ENCODE measurements at places on chromosomes 4 and X.

GRCh38 chrX:146278381-146278780, 460.8 kb downstream of the SLITRK2 start:
- no peak for DNase-seq

- DNase-seq, result no peak
These were observed 348.6 kb downstream of the BCOR start for GRCh38 chrX:39749135-39749534.

DNA sequence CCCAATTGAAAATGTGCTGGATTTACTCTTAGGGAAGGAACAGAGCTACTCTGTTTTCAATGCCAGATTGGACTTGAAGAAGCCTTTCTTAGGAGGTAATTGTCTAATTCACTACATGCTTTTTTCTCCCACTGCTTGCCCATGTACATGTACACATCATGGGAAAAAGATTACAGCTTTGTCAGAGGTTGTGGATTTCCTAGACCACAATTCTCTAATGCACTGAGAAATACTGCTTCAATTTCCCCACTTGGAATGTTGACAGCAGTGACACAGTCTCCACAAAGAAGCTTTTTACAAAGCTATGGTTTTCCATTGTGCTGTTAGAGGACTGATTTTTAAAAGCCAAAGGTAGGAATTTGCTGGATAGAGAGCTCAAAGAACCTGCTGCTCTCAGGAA, 19.5 kb downstream of the ZAR1 start:
- no peak for DNase-seq

DNA sequence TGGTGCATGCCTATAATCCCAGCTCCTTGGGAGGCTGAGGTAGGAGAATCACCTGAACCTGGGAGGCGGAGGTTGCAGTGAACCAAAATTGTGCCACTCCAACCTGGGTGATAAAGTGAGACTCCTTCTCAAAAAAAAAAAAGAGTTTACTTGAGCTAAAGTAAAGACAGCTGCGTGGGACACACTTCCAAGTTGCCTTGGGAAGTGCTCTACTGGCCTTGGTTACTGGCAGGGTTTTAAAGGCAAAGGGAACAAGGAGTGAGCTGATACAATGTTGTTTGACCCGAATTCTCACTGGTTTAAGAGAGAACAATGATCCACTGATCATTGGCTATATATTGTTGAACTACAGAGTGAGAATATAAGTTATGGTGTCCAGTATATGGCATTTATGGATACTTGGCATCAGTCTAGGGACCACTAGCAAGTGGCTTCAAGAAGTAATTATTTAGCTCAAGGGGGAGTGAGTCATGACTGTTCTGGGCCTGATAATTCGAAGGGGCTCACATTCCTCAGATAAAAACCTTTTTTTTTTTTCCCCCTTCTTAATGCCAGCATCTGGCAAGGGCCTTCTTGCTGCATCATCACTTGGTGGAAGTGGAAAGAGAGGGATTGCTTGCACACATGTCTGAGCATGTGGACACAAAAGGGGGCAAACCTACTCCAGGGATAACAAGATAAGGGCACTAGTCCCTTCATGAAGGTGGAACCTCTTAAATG, 32.3 kb downstream of the GRK4 start:
- DNase-seq, result no peak

- DNase-seq, result peak; percentile 96
These were observed 405 bp upstream of the PPP1R3F start for GRCh38 chrX:49269010-49269766.

DNA sequence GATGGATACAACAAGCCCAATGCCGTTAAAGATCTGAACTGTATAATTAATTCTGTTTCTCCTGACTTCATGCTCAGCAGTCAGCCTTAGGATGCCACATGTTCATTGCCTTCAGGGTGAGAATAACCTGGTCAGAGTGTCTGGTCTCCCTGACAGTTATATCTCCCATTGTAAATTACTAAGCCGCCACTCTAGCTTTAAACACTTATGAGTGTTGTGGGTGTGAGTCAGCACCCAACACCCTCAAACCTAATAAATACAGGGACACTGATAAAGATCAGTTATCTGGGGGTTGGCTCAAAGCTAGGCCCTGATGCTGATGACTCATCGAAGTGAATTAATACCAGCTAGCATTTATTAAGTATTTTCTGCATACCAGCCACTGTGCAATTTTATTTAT, 64.9 kb upstream of the DYNLT3 start:
- DNase-seq, result no peak

GRCh38 chr4:60117726-60118323, 1082.3 kb upstream of the ADGRL3 start:
- DNase-seq, result no peak

DNA sequence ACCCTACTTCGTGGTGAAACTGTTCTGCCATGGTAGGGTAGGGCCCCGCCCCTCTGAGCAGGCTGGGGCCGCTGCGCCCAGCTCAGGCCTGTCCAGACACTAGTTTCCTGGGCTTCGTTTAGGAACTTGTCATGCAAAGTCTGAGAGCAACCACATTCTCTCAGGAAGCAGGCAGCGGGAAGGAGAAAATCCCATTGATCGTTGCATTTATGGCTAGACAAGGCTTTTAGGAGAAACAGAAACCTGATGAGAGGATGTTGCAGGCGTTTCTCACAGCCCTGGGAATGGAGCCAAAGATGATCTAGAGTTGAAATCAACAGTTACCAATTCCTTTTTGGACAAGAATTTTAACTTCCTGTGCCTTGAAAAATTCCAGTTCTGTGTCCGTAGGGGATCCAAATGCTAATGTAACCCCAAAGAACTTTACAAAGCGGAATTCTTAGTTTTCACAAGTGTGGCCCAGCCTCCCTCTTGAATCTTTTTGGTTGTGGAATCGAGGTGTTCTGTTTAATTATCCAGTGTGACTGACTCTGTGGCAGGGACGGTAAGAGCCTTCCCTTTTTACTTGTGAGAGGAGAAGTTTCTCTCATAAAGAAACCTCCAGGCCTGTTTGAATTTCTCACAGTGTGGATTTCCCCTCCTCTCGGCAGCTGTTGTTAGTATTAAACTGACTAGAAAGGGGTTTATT, 4.5 kb upstream of the CXCL9 start:
- DNase-seq, result no peak

DNA sequence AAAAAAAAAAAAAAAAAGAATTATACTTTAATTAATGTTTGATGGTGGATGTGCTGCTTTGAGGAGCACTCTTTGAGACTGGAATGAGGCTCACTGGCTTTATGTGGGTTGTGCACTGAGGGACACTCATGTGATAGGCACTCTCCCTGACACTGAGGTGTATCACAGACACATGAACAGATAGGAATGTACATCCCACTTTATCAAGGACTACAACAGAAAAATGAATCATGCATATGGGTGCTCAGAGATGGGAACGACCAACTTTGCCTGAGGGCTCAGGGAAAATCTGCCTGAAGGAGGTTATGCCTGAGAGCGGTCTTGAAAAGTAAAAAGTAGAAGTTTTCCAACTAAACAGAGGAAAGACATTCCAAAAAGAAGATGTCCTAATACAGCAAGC, 97.7 kb upstream of the RBPJ start:
- DNase-seq, result no peak

- DNase-seq, result no peak
These were observed 7.8 kb downstream of the ARAF start for GRCh38 chrX:47568656-47569295.

DNA sequence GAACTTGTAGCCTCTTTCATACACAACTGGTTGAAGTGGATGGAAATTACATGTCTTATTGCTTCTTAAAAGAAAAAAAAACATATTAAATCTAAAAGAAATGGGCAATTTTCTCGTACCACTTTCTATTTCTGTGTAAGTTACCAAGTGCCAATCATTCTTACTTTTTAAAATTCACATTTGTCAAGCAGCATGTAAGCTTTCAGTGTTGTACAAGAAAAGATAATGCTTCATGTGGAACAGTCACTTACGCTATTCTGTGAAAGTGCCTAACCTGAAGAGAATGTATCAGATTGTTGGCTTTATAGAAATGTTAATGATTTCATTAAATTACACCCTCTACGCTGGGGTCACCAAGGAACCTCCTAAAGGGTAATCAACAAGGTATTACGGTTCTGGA, 4.4 kb upstream of the DCTD start:
- DNase-seq, result no peak

DNA sequence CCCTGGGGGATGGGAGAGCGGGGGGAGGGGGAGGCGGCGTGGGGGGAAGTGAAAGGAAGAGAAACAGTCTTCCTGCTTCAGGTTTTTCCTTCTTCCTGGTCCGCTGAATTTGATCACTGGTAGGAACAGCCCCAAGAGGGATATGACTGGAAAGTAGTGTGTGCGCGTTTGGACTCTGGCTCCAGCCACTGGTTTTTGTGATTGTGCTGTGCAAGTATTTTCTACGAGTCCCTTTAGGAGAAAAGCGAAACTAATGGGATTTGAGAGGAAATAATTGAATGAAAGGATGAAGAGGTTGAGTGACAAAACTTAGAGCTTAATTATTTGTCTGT, 836 bp downstream of the PRRG1 start:
- no peak for DNase-seq

DNA sequence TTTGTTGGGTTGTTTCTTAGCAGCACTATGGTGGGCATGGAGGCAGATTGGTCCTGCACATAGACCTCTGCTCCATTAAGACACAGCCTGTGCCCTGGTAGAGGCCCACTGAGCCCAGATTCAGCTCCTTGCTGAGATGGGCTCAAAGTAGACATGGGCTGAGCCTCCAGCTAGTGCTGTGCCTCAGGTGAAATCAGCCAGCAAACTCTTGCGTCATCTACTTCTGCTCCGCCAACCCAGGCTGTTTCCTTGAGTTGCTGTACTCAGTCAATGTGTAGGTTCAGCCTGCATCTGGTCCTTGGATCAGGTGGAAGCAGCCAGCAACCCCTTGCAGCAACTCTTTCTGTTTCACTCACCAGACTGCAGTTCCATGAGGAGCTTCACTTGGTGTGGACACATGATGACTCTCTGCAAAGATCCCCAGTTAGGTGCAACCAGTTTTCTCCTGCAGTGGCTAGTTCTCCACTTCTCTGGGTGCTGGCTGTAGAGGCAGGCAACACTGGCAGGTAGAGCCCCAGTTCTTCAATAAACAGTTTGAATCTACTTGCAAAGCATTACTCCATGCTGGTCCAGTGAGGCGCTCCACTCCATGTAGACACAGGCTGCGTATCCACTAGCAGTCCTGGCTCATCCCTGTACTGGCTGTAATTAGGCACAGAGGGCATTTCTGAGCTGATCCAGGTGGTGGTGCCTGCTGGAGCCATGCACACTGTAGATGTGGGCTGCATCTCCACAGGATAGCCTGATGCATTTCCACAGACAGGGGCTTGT, 199.0 kb upstream of the MAMLD1 start:
- no peak for DNase-seq

DNA sequence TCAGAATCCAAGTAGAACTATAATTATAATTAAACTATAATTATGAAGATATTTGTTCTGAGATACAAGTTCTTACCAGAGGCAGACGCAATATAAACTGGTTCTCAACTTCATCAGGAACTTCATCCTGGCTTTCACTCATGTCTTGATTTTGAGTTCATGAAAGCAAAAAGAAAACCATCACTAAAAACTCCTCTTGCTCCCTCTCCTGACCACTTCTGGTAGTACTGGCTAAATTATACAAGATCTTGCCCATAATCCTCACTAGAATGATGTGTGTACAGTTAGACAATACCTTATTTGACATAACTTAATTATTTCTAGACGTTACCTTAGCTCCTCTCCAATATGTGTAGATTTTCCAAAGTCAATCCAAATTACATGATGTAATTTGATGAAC, 3.7 kb downstream of the TAF7L start:
- DNase-seq, result no peak

DNA sequence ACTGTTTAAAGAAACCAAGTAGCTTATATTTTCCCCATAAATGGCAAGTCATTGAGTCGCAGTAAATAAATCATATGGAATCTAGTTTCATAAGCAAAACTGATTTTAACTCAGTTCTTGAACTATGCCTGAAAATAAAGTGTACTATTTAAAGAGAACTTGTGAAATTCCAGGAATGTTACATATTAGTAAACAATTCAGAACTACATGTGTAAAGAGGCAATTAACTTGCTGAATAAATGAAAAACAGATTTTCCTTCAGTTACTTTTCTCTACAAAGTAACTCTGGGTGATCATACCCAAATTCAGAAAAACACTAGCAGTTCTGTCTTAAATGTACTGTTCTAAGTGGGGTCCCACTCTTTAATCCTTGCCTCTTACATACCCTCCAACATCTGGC, 236.1 kb upstream of the EDNRA start:
- no peak for DNase-seq

- DNase-seq, result no peak
These were observed 13.7 kb upstream of the TLR8 start for GRCh38 chrX:12892716-12893115.

GRCh38 chr4:187065396-187065795, 341.7 kb upstream of the FAT1 start:
- no peak for DNase-seq

- no peak for DNase-seq
These were observed 11.0 kb downstream of the ATP5ME start for GRCh38 chr4:663046-663437.

GRCh38 chr4:138275216-138275615, 33.1 kb upstream of the SLC7A11 start:
- DNase-seq, result no peak

DNA sequence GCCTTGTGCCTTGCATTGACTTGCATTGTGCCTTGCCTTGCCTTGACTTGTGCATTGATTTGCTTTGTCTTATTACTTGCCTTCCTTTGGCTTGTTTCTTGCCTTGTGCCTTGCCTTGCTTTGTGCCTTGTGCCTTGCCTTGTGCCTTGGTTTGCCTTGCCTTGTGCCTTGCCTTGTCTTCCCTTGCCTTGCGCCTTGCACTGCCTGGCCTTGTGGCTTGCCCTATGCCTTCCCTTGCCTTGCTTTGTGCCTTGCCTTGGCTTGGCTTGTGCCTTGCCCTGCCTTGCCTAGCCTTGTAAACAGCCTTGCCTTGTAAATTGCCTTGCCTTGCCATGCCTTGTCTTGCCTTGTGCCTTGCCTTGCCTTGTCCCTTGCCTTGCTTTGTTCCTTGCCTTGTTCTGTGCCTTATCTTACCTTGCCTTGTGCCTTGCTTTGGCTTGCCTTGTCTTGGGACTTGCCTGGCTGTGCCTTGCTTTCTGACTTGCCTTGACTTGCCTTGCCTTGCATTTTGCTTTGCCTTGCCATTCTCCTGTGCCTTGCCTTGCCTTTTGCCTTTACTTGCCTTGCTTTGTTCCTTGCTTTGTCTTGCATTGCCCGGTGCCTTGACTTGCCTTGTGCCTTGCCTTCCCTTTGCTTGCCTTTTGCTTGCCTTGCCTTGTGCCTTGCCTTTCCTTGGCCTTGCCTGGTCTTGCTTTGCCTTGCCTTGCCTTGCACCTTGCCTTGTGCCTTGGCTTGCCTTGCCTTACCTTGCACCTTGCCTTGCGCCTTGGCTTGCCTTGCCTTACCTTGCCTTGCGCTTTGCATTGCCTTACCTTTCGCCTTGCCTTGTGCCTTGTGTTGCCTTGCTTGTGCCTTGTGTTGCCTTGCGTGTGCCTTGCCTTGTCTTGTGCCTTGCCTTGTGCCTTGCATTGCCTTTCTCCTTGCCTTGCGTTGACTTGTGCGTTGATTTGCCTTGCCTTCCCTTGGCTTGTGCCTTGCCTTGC, 97.5 kb downstream of the TAB3 start:
- no peak for DNase-seq

DNA sequence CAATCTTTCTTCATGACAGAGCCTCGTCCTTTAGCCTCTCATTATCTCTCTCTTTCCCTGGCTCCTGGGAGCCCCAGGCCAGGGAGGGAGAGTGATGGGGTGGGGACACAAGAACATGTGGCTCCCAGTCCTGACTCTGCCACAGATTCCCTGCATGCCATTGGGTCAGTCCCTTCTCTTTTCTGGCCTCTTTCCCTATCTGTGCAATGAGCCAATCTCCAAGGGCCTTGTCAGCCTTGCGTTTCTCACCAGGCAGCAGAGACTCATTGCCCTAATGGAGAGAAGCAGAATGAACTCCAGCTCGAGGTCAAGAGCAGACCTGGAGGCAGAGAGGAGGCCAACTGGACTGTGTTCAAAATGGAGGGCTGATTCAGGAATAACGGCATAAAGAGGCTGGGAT, 38.4 kb upstream of the PJA1 start:
- no peak for DNase-seq
